NCI-H187 treated with DMSO at 0.1 percent for 48 hours (cell line): ENCODE measurements at places on chromosomes 2 and 18.

- DNase-seq: no peak
Observed at GRCh38 chr2:106130251-106130998, 63.7 kb downstream of the UXS1 start.

DNA sequence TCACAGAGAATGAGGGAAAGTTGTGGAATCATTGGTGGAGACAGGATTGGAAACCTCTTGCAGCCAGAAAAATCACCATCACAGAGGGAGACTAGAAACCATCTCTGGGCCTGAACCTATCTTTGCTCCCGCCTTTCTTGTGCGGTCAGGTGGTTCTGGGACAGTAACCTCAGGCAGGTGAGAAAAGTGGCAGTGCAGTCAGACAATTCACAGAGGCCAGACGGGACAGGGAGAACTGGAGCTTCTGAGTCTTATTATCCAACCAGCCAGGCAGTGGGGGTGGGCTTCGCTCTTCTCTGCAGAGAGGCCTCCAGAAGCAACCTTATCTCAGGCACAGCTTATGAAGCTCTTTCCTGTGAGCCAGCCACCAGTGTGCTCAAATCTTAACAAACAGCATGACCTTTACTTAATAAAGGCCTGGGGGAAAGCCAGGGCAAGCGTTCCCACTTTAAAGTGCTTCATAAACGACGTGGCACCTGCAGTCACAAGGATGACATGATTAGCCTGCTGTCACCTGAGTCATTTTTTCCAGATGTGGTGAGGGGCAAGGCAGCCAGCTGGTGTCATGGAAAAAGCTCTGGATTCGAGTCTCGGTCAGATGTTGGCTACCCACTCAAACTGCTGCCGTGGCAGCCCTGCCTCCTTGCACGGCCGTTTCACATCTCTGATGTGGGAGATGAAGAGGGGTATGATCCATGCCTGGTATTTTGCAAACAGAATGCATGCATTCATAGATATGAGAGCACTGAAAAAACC is 109.7 kb downstream of the B3GNT2 start:
- no peak for DNase-seq

DNA sequence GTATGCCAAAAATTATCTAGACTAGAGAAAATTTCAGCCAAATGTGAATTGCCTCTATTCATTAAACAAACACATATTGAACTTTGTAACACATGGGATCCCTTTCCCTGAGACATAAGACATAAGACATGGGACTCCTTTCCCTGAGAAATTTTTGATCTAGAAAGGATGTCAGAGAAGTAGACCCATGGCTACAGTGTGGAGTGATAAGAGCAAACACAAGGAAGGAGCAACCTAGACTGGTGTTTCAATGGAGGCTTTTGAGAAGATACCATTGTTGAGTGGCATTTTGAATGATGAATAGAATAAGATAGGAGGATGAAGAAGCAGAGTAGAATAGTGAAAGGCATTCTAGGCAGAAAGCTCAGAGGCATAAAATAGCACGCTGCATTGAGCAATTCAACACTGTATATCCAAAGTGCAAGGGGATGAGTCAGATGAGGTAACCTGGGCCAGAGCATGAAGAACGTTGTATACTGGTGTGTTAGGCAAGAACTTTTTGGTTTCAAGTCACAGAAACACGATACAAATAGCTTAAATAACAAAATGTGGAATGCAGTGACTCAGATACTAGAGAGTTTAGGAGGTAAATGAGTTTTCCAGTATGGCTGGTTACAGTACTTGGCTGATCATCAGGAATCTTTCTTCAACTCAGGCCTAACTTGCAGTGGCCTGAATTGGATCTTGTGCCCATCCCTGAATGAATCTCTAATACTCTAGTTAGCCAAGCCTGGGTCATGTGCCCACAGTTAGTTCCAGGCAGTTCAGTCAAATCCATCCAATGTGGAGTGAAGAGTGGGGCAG is 129.8 kb upstream of the TANK start:
- no peak for DNase-seq

- DNase-seq: no peak
Observed at GRCh38 chr2:197116306-197116879, 189.9 kb upstream of the PGAP1 start.

GRCh38 chr18:3596637-3597384 is 146.8 kb downstream of the TGIF1 start:
- no peak for DNase-seq
